ENCODE measurements at places on chromosomes 12 and 14.

DNA sequence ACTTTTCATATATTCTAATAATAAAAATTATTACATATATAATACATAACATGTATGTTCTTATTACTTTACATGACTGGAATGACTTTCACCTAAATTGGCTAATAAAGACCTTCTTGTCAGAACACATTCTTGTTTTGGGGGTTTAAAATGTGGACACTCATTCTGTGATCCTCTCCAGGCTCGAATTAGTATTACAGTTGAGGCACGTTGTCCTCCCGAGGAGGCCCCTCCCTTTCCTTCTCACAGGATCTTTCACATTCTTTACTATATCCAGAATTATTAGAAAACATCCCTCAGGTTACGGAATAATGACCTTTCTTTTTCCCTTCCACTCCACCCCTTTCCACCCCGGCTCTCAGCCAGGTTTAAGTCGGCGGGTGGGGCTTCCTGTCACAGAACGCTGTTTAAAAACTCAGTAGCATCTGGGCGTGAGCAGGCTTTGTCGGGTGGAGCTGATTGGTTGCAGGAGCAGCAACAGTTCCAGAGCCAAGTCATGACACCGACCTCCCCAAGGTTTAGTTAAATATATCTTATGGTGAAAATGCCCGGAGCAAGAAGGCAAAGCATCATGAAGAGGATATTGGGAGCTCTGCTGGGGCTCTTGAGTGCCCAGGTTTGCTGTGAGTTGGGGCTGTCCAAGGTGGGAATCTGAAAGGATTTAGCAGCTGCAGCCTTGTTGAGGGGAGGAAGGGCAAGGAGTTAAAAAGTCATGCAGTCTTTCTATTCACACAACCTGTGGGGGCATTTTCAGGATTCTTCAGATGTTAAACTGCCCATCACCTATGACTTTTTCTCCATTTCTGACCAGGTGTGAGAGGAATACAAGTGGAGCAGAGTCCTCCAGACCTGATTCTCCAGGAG, 396.7 kb upstream of the OR4E1 start:
- H3K4me3 ChIP-seq = no peak overlapping the region
- H3K27me3 ChIP-seq = no peaks in the 10 kb centered on the region
- no peak overlapping the region for H3K27ac ChIP-seq
- H3K4me1 ChIP-seq = no peaks in the 10 kb centered on the region
- H3K36me3 ChIP-seq = no peaks in the 10 kb centered on the region

DNA sequence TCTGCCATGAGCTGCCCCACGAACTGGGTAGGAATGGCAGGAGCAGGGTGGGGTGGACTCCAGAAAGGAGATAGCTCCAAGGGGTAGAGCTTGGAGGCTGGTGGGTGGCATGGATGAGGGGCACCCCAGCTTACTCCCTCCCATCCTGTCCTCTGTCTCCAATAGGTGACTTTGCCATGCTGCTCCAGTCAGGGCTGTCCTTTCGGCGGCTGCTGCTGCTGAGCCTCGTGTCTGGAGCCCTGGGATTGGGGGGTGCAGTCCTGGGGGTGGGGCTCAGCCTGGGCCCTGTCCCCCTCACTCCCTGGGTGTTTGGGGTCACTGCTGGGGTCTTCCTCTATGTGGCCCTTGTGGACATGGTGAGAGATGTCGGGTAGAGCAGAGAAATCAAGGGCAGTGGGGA, 7.1 kb downstream of the SLC39A5 start:
- no peak overlapping the region for H3K4me3 ChIP-seq
- no peak overlapping the region for H3K27ac ChIP-seq
- H3K27me3 ChIP-seq = no peaks in the 10 kb centered on the region
- DNase-seq = no peak

DNA sequence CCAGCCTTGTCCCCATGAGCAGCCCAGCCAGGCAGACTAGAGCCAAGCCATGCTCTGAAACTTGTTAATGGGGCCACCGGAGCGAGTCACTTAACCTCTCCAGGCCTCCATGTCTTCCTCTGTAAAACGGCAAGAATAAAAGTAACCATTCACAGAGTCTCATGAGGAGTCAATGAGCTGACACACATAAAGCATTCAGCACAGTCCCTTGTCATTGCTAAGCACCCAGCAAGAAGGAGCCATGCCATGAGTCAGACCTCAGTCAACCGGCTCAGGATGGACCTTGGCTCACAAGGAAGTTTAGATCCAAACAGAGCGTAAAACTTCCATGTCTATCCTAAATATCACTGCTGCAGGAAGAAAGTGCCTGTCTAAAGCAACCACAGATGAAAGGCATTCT, 10.6 kb downstream of the FICD start:
- no peak for DNase-seq
- H3K27ac ChIP-seq = no peak overlapping the region
- no peaks in the 10 kb centered on the region for H3K36me3 ChIP-seq
- H3K4me3 ChIP-seq = no peak overlapping the region

DNA sequence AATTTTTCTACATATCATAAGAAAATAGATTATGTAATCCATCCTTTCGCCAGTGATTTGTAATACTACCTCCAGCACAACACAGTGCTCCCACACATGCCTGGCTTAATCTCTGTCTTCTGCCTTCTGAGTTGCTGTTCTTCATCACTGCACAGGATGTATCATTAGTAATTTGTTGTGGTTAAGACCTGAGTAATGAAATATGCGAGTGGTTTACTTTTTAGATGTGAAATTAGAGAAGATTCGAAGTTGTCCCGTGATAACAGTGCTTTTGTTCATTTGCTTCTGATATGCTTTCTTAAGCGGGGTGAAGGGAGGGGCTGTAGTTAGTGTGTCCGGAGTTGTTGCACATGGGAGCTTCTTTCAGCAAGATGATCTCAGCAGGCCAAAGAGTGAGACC, 18.1 kb downstream of the KRT85 start:
- no peak for DNase-seq
- H3K4me1 ChIP-seq = no peaks in the 10 kb centered on the region
- H3K36me3 ChIP-seq = no peaks in the 10 kb centered on the region
- peaks cover 1% of the 10 kb centered on the region for H3K27me3 ChIP-seq

- H3K36me3 ChIP-seq = no peaks in the 10 kb centered on the region
- DNase-seq = no peak
- peak overlapping the region; percentile 90 for H3K27ac ChIP-seq
- no peak overlapping the region for H3K4me3 ChIP-seq
- peaks cover 84% of the 10 kb centered on the region for H3K4me1 ChIP-seq
- no peaks in the 10 kb centered on the region for H3K27me3 ChIP-seq
These were observed 83.7 kb downstream of the DPF3 start for GRCh38 chr14:72810201-72810600.

DNA sequence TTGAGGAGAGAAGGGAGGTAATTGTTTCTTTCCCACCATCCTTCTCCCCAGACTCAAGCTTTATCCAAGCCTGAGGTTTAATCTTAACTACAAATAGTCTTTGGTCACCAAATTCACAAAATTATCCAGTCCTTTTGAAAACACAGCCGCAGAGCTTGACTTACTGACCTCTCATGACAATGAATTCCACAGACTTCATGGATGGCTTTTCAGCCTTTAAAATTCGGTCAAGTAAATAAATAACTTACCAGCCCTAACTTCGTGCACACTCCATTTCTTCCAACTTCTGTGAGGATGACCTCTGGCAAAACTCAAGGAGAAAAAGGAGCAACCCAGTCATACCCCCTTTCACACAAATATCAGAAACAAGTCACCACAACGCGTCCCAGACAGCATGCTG, 137.0 kb upstream of the CDKN3 start:
- DNase-seq = no peak
- H3K4me3 ChIP-seq = no peak overlapping the region
- no peaks in the 10 kb centered on the region for H3K27me3 ChIP-seq
- H3K4me1 ChIP-seq = no peaks in the 10 kb centered on the region

DNA sequence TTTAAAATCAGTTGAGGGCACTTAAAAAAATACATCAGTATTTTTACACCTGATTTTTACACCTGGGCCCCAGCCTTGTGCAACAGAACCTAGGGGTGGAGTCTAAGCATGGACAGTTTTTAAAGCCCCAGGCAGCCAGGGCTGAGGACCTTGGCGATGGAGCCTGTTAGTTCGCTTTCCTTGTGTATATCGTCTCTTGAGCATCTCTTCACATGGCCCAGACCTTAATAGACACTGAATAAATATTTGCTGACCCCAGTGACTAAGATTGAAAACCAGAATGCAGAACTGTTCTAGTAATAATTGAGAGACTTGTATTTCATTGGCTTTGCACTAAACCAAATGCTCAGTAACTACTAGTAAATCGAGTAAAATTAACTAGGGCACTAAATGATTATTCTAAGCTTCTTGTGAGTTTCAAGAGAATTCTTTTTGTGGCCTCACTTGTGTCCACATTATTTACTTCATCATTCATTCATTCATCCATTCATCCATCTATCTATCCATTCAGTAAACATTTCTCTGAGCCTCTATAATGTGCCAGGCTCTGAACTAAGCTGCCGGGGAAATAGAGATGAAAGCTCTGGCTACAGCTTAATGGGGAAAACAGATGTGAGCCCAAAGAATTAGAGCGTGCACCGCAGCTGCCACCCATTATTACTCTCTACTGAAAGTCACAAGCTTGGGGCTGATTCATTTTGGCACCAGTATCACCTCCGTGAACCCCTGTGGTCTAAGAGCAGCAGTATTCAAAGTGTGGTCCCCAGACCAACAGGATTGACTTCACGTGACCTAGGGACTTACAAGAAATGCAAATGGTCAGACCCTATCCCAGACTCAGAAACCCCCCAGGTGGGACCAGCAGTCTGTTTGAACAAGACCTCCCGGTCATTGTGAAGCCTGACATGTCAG, 30.7 kb upstream of the BCL7A start:
- H3K27me3 ChIP-seq = no peaks in the 10 kb centered on the region
- no peak for DNase-seq
- no peak overlapping the region for H3K4me3 ChIP-seq
- H3K4me1 ChIP-seq = no peaks in the 10 kb centered on the region
- H3K36me3 ChIP-seq = no peaks in the 10 kb centered on the region

GRCh38 chr14:56716705-56717104, 93.6 kb downstream of the OTX2 start:
- H3K27me3 ChIP-seq = no peaks in the 10 kb centered on the region
- no peak overlapping the region for H3K4me3 ChIP-seq
- no peak overlapping the region for H3K27ac ChIP-seq
- no peaks in the 10 kb centered on the region for H3K4me1 ChIP-seq
- no peaks in the 10 kb centered on the region for H3K36me3 ChIP-seq

- no peaks in the 10 kb centered on the region for H3K4me1 ChIP-seq
- DNase-seq = no peak
- no peaks in the 10 kb centered on the region for H3K27me3 ChIP-seq
- no peak overlapping the region for H3K4me3 ChIP-seq
These were observed 81.5 kb downstream of the CMKLR1 start for GRCh38 chr12:108257610-108258106.

- no peaks in the 10 kb centered on the region for H3K27me3 ChIP-seq
- H3K27ac ChIP-seq = peak overlapping the region; percentile 14
- no peak for DNase-seq
- peaks cover 10% of the 10 kb centered on the region for H3K36me3 ChIP-seq
These were observed 110.9 kb downstream of the SCAF11 start for GRCh38 chr12:45879363-45879895.

- no peak for DNase-seq
- no peaks in the 10 kb centered on the region for H3K27me3 ChIP-seq
- H3K27ac ChIP-seq = no peak overlapping the region
- H3K4me1 ChIP-seq = no peaks in the 10 kb centered on the region
These were observed 17.3 kb downstream of the GSG1 start for GRCh38 chr12:13085968-13086686.

DNA sequence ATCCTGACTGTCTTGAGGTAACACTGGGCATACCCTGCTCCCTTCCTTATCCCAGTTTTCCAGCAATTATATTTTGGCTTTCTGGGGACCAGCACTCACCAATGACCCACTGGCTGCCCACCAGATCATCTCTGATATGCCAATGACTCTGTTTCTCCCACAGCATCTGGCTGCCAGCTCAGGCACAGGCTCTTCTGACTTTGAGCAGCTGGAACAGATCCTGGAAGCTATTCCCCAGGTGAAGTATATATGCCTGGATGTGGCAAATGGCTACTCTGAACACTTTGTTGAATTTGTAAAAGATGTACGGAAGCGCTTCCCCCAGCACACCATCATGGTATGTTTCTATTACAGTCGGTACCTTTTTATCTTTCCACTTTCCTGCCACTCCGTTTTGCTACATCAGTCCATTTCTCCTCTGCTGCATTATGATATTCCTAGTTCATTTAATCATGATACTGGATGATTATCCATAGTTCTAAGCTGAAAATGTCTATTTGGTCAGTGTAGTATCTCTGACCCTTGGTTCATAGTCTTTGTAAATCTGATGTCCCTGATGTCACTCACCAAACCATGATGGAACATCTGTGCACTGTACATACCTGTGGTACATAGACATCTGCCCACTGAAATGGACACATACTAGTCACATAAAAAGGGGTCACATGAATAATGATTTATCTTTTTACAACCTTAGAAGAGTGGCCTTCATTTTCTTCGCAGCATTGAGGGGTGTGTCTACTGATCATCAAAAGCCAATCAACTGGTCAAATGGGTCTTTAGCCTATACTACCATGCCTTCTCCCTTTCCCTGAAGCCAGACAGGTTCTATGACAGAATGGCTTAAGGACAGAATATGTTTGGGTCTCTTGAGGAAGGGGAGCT, 3.3 kb downstream of the GMPR2 start:
- DNase-seq = no peak
- no peak overlapping the region for H3K27ac ChIP-seq
- no peaks in the 10 kb centered on the region for H3K27me3 ChIP-seq
- H3K4me3 ChIP-seq = no peak overlapping the region
- peaks cover 64% of the 10 kb centered on the region for H3K4me1 ChIP-seq

GRCh38 chr14:61111209-61111665, 130.2 kb downstream of the SLC38A6 start:
- H3K4me1 ChIP-seq = peaks cover 52% of the 10 kb centered on the region
- no peak overlapping the region for H3K4me3 ChIP-seq
- H3K27me3 ChIP-seq = no peaks in the 10 kb centered on the region
- H3K36me3 ChIP-seq = no peaks in the 10 kb centered on the region
- peak overlapping the region; percentile 80 for H3K27ac ChIP-seq

DNA sequence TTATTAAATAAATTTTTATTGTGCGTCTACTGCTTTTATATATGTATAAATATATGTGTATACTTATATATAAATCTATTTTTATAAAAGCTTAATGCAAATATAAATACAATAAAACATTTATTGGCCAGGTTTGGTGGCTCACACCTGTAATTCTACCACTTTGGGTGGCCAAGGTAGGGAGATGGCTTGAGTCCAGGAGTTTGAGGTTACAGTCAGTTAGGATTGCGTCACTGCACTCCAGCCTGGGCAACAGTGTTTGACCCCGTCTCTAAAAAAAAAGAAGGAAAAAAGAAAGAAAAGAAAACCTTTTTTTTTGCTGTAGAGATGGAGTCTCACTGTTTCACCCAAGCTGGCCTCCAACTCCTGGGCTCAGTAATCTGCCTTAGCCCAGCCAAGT, 20.9 kb downstream of the ACTR6 start:
- H3K4me1 ChIP-seq = no peaks in the 10 kb centered on the region
- no peaks in the 10 kb centered on the region for H3K27me3 ChIP-seq
- DNase-seq = no peak
- H3K27ac ChIP-seq = no peak overlapping the region
- peaks cover 51% of the 10 kb centered on the region for H3K36me3 ChIP-seq
- H3K4me3 ChIP-seq = no peak overlapping the region

All from gastrocnemius medialis (tissue), 4 donors.